ENCODE measurements at places on chromosomes 7 and 10.

DNA sequence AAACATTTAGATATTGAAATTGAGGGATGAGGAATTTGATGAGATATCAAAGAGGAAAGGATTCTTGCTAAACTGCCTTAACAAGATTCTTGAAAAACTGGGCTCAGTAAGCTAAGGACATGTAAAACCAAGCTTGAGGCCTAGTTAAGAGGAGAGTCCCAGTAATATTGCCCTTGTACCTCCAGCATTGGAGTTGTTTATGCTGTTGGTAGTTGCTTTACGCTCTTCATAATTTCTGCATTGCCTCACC, 156.1 kb upstream of the TRIM24 start:
- DNase-seq = no peak

- DNase-seq = peak; percentile 49
These were observed 26.1 kb upstream of the TRUB1 start for GRCh38 chr10:114911801-114912469.

DNA sequence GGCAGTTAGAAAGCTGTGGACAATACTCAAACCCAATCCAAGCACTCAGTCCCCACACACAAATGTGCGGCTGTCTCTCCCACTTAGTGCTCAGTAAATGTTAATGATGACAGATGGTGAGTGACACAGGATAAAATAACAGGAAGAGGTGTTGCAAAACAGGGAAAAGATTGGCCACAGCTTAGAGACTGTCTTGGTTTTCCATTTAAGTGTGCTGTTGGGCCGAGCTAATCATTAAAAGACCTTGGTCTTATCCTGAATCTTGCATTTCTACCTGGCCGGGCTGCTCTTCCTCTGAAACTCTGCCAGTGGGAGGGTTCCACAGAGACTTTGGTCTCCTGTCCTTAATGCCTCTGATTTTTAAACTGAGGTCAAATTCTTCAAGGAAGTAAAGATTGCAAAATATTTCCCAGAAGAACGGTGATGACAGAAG, 113.1 kb upstream of the RNF32 start:
- DNase-seq = no peak

DNA sequence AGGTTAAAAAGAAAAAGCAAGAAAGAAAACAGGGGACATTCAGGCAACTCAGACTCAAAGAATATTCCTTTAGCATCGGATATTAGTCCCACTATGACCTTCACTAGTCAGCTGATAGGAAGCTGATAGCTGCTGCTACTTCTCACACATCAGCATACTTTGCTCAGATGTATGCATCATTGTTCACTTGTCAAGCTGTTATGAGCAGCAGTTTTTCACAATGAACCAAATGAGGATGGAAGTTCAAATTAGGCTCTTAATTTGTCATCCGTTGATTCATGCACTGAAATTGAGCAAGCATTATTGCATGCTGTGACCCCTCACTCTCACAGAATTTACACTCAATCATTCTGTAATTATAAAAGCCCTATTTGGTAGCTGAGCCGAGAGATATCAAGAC, 257.7 kb downstream of the SNX13 start:
- no peak for DNase-seq

DNA sequence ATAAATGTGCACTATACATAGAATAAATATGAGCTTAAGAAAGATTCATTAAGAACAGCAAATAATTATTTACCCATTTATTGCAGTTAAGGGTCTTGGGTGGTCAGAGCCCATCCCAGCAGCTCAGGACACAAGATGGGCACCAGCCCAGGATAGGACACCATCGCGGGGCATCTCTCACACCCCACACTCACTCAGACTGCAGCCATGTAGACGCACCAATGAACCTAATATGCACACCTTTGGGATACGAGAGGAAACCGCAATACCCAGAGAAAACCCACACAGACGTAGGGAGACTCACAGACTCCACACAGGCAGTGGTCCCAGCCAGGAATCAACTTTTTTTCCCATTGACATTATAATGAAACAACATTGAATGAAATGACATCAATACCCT, 36.0 kb downstream of the CARD11 start:
- DNase-seq = no peak

- DNase-seq = no peak
These were observed 26.2 kb upstream of the RASGEF1A start for GRCh38 chr10:43292755-43293676.

- no peak for DNase-seq
These were observed 21.3 kb downstream of the ZEB1 start for GRCh38 chr10:31340343-31340742.

DNA sequence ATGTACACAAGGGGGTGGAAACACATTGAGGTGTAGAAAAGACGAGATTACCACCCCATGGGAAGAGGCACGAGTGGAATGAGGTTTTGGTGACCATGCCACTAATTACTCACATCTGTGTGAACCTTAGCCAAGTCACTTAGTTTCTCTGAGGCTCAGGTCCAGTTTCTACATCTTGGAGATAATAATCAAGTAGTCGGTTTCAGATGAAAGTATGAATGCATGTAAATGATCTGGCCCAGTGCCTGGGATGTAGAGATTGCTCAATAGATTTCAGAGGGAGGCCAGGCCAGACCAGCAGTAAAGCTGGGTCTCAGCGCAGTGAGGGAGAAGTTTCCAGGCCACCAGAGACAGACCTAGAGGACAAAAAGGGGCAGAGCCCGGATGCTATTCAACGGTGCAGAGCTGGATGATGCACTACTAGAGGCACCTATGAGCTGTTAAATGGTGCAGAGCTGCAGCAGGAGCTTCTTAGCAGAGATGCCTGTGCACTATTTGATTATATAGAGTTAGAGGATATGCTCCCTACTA, 725.1 kb downstream of the GRID1 start:
- no peak for DNase-seq

DNA sequence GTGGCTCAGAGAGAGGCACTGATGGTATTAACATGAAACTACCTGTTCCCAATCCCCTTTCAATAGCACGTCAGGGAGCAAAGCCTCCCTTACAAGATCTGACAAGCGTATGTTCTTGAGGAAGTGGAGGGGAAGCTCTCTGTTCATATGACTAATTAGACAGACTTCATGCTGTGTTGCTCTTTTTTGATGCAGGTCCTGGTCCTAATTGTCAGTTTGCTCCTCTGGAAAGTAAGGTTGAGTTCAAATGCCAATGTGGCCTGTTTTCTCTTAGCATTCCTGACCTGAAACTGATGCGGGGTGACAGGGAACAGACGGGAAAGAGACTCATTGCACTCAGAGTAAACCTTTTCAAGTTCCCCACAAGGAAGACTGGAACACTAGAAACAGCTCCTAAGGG, 27.0 kb upstream of the TBX20 start:
- DNase-seq = no peak

- no peak for DNase-seq
These were observed 278.5 kb downstream of the TCF7L2 start for GRCh38 chr10:113228530-113228929.

DNA sequence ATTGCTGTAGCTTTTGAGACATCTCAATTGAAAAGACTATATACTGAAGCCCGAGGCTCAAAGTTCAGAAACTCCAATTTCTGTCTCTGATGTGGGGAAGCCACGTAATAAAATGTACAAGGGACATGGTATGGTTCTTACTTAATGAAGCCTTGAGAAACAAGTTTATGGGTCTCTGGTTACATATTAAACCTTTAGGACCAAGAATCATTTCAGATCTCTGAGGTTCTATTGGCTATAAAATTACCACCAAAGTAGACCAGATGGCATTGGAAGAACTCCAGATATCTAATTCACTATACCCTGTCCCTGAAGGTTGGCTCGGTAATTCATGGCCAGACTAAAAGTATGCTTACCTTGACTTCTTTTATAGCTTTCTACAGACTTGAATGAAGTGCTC, 23.7 kb downstream of the STAMBPL1 start:
- no peak for DNase-seq

DNA sequence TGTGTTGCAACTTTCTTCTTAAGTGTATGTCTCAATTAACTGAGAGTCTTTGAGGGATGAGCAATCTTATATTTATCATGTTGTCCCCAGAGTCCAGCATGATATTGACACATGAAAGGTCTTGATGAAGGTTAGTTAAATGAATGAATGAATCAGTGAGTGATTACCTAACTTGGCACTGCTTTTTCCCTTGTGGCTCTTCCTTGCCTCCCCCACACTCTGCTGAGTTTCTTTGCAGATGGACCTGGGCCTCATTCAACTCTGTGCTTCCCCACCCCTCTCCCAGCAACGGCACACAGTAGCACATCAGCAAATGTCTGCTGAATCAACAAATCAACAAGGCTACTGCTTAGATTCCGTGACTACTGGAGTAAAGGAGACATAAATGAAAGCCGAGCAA, 235.1 kb upstream of the CXCL12 start:
- no peak for DNase-seq

- no peak for DNase-seq
These were observed 53.0 kb downstream of the GRID1 start for GRCh38 chr10:86313621-86314041.

GRCh38 chr10:116815641-116816415, 33.5 kb upstream of the ENO4 start:
- DNase-seq = no peak

- DNase-seq = no peak
These were observed 231.5 kb upstream of the ZNF32 start for GRCh38 chr10:43880160-43880559.

DNA sequence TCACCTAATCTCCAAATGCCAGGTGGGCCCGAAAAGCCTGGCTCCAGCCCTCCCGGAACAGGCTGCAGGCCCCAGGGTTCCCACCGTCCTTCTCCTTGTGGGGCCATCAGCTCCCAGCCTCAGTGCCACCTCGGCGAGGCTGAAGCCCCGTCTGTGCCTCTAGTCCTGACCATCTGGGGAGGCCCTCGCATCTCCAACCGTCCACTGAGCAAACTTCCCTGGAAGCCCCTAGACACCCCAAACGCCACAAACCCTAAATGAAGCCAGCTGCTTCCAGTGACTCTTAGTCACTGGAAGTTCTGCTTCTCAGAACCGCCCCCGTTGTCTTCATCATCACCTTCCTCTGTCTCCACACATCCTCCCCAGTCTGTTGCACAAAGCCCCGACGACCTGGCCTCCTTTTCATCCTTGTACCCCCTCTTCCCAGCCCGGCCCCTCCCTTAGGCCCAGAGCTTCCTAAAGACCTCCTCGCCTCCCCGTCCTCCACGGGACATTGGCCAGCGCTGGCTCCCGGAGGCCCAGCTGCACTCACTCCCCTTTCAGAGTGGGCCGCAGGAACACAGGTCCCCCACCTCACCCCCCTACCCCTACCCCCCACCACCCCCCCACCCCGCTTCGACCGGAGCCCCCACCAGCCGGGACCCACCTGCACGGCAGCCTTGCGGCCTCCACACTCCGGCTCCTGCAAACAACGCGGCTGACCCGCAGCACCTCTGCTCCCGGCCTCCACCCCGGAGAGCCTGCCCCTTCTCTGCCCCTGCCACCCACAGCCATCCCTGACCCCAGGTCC, 1.1 kb upstream of the DIP2C start:
- no peak for DNase-seq

DNA sequence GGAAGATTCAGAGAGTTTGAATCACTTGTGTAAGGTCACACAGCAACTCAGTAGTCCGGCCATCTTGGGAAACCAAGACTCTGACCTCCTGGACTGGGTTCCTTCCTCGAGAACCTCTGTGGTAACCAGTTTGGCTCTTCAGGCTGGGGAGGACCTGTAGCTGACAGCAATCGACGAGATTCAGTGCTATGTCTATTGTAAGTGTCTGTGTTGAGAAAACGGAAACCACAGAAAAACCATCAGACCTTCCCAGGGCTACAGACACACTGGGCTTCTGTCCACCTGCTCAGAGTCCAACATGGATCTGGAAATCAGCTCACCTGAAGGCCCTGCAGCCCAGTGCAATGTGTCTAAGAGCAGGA, 403.7 kb downstream of the RPS24 start:
- DNase-seq = no peak

GRCh38 chr7:158488181-158488971, 99.2 kb downstream of the PTPRN2 start:
- no peak for DNase-seq

DNA sequence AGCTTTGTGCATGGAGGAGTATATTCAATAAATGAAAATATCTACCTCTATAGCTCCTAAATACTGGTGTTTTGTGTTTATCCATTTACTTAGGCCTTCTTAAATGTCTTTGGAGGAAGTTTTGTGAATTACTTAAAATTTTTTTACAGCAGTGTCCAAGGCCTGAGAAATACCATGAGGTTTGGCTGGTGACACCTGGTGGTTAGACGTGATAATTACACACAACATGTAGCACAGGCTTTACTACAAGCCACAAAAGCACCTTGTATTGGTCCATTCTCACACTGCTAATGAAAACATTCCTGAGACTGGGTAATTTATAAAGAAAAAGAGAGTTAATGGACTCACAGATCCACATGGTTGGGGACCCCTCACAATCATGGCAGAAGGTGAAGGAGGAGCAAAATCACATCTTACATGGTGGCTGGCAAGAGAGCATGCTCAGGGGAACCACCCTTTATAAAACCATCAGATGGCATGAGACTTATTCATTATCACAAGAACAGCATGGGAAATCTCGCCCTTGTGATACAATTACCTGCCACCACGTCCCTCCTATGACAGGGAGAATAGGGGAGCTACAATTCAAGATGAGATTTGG, 20.6 kb downstream of the HYAL4 start:
- DNase-seq = peak; percentile 5

GRCh38 chr7:94054130-94054529, 50.0 kb upstream of the BET1 start:
- DNase-seq = no peak

- DNase-seq = no peak
These were observed 18.3 kb upstream of the ITGB1 start for GRCh38 chr10:32976338-32976737.

- no peak for DNase-seq
These were observed 183.0 kb upstream of the CTBP2 start for GRCh38 chr10:125343118-125343925.

DNA sequence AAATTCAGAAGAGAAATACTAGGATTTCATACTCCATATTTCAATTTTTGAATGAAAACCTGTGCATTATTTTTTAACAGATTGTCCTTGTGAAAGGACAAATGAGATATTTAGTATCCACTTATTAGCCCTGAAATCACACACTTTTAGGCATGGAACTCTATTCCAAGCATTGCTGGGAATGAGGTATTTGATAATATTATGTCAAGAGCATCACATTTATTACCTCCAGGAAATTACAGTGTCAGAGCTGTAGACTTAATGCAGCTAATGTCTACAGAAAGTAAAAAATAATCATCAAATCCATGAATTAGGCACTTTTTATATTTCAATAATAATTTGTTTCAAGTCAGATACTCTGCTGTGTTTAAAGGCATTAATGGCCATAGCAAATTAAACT, 753.8 kb downstream of the REEP3 start:
- DNase-seq = no peak

- DNase-seq = no peak
These were observed 27.0 kb downstream of the CFAP46 start for GRCh38 chr10:132915411-132915810.

- DNase-seq = no peak
These were observed 114.0 kb downstream of the WDFY4 start for GRCh38 chr10:48798481-48799254.

GRCh38 chr10:130169136-130169859, 33.1 kb downstream of the GLRX3 start:
- DNase-seq = no peak

DNA sequence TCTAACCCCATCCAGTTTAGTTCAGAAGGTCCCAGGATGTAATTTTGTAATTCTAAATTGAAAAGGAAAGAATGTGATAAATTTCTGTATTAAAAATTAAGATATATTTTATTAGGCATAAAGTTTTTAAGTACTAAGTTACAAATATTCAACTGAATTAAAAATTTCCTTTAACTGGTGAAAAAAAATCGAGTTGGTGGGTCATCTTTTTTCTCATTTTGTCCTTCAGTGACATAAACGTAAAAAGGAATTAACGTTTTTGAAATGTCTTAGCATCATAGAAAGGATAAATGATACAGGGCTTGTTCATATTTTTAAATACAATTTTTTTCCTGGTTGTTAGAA, 88.5 kb downstream of the BTRC start:
- no peak for DNase-seq

Measured in T-helper 1 cell (primary cell).